ENCODE measurements at places on chromosomes 13 and 19.

DNA sequence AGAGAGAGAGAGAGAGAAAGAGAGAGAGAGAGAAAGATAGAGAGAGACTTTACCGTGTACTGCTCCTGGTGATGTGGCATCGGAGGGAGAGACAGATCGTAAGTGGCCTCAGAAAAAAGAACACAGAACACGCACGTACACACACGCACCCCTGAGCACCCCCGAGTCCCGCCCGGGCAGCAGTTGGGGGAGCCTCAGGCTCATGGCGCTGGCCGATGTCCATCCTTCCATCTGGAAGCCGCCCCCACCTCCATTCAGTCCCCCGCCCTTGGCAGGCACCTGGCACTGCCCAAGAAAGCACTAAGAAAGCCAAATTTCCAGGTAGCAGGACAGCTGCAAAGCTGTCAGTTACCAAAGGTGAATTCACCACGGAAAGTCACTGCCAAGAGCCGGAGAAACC, 116.9 kb downstream of the IER2 start:
- no peak for ATAC-seq

- no peak for ATAC-seq
Observed at GRCh38 chr13:109715902-109716301, 70.5 kb downstream of the IRS2 start.

DNA sequence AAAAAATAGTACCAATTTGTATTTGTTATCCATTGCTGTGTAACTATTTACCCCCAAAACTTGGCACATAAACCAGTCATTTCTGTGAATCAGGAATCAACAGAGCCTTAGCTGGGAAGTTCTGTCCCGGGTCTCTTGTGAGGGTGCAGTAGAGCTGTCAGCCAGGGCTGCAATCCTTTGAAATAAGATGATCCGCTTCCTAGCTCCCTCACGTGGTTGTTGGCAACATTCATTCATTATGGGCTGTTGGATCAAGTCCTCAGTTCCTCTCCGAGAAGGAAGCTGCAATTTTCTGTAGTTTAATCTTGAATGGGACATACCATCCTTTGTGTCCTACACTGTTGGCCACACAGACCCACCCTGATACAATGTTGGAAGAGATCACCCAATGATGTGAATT, 277.2 kb downstream of the SUCLA2 start:
- ATAC-seq: no peak

GRCh38 chr19:10417541-10418234, 2.6 kb upstream of the PDE4A start:
- no peak for ATAC-seq

- ATAC-seq: no peak
Observed at GRCh38 chr19:31096935-31097545, 252.2 kb downstream of the TSHZ3 start.

DNA sequence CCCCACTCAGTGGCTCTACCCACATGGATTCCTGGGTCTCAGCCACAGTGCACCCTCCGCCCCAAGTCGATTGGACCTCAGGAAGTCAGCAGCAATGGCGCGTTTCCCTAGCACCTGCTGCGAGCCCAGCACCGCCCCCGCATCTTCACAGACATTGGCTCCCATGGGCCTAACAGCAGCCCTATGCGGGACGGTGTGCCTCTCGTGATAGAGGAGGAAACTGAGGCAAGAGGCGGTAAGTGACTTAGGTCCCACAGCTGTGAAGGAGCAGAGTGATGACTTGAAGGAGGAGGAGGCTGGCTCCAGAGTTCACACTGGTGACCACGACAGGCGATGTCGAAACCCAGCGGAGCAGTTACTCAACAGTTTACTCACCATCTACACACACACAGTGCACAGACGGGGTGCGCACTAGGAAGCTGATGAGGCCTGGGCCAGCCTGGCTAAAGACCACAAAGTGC, 104.5 kb upstream of the SOX1 start:
- no peak for ATAC-seq

DNA sequence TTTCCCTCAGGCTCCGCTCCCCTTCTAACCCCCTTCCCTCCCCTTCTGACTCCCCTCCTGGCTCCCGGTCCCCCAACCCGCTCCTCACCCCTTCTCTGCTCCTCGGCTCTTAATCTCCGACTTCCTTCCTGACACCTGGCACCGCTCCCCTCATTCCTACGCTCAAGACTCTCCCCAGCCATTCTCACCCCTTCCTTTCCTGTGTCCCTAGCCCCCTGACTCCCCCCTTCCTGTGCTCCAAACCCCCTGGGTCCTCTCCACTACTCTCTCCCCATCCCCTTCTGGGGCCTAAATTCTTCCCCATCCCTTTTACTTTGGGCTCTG, 658 bp downstream of the CLPP start:
- peak; percentile 12 for ATAC-seq

GRCh38 chr13:110618167-110618566, 2.8 kb downstream of the NAXD start:
- no peak for ATAC-seq

DNA sequence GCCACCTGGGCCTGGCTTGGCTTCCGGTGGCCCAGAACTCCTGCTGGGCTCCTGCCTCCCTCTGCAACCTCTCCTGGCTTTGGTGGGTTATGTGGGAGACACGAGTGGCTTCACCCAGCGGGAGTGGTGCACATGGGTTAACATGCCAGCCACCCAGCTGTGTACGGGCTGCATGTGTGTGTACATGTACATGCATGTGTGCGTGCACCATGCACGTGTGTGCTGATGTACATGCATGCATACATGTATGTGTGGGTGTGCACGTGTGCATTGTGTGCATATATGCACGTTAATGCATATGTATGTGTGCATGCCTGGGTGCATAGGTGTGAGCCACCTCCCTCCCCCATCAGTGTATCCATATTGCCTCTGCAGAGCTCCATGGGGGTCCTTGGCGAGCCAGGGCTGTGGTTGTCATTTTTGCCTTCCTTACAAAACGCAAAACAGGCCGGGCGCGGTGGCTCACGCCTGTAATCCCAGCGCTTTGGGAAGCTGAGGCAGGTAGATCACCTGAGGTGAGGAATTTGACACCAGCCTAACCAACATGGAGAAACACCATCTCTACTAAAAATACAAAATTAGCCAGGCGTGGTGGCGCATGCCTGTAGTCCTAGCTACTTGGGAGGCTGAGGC, 12.5 kb downstream of the GNA11 start:
- ATAC-seq: no peak

DNA sequence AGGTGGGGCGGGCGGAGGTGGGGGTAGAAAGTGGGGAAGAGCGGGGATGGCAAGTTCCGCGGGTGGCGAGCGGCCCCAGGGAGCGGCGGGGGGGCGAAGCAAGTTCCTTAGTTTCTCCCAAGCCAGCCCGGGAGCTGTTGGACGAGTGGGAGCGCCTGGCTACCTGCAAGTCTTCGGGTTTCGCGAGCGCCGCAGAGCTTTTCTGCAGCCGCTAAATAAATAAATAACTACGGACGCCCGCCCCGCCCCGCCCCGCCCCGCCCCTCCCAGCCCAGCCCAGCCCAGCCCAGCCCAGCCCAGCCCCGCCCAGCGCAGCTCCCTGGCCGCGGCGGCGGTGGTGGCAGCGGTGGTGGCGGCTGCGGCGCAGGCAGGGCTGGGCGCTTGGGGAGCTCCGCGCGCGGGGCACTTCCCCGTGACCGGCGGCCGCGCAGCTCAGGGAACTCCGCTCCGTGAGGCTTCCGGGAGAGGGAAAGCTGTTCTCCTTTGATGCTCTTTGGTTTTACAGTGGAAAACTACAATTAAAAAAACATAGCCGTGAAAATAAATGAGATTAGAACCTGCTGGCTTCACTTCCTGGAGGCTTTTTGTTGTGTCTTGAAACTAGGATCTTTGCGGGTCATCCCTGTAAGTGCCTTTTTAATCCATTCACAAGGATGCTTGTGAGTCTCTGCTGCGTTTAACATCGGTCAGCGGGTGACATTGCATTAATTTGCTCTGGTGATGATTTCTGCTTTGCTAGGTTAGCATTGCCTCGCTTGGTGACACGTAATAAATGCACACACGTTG, at the start of gene UBE2L5:
Gene UBE2L5, plus strand, starts transcription at position 440 of the 786 bp plus-strand sequence. CDS start 5,498 bp downstream, outside the sequence.
- ATAC-seq: peak; percentile 87

DNA sequence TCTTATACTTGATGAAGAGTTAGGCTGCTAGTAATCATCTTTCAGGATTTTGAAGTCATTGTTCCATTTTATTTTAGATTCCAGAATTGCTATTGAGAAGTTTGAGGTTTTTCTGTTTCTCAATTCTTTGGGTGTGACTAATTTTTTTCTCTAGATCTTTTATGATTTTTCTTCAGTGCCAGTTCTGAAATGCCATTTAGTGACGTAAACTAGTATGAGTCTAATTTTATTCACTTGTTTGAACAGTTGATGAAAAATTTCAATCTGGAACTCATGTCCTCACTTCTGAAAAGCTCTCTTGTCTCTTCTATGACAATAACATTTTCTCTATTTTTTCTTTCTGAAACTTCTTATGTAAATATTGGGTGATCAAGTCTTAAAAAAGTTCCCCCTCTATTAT, 188.5 kb upstream of the HTR2A start:
- no peak for ATAC-seq

- no peak for ATAC-seq
Observed at GRCh38 chr19:35908973-35909683, 1.0 kb upstream of the TYROBP start.

DNA sequence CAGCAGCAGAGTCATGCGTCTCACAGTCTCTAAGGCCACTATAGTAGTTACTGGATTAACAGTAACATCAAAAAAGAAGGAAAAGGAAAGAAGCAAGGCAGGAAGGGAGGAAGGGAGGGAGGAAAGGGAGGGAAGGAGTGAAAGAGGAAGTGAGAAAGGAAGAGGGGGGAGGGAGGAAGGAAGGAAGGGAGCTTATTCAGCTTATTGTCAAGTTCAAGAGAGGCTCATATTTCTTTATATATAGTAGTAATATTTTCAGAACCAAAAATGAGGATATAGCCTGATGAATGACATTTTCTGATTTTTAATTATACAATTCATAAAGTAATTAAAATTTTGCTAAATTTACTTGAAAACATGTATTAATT, 17.7 kb upstream of the RUBCNL start:
- no peak for ATAC-seq

DNA sequence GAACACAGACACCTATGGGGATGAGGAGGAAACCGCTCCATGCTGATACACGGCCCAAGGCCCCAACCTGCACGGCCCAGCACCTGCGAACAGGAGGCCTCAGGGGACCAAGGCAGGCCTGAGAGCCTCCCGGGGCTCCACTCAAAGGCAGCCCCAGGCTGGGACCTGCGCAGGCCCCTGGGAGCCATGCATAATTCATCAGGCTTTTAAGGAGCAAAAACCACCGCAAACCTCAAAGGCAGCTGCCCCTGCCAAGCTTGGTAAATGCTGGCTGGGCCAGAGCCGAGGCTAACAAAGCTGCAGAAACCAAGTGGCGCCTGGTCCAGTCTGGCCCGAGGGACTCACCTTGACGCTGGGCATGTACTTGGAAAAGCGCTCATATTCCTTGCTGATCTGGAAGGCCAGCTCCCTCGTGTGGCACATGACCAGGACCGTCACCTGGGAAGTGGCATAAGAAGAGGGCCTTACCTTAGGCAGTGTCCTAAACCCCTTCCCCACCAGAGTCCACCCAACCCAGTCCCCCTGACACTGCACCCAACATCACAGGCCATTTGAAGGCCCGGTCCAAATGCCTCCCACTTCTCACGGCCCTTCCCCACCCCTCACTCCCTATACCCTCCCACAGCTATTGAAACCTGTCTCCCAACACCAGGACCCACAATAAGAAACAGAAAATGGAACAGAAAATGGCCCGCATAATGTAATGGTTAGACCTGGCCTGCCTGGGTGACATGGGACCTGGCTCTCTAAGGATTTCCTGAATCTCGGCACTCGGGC, 7.8 kb downstream of the DDX39A start:
- ATAC-seq: no peak

GRCh38 chr19:30362156-30362754, 9.9 kb upstream of the ZNF536 start:
- no peak for ATAC-seq

GRCh38 chr13:78832461-78832860, 173.5 kb upstream of the OBI1 start:
- ATAC-seq: no peak

- ATAC-seq: no peak
Observed at GRCh38 chr19:49570997-49571676, 9.2 kb downstream of the NOSIP start.

GRCh38 chr19:34475026-34475974, 6.3 kb upstream of the WTIP start:
- peak; percentile 93 for ATAC-seq

DNA sequence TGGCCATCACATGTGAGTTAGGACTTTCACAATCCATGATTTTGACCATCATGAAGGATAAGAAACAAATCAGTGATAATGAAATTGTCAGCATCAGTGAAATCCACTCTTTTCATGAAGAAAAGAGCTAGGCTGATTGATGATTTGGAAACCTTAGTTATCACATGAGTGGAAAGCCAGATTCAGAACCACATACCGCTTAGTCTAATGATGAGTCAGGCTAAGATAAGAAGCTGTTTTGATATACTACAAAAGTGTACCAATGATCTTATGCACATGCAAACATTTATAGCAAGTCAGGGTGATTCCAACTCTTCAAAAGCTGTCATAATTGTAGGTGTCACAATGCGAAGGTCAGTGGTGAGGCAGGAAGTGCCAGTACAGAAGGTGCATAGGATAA, 519.3 kb downstream of the GPC6 start:
- no peak for ATAC-seq

- ATAC-seq: no peak
Observed at GRCh38 chr19:27971869-27972268, 1241.1 kb downstream of the UQCRFS1 start.

DNA sequence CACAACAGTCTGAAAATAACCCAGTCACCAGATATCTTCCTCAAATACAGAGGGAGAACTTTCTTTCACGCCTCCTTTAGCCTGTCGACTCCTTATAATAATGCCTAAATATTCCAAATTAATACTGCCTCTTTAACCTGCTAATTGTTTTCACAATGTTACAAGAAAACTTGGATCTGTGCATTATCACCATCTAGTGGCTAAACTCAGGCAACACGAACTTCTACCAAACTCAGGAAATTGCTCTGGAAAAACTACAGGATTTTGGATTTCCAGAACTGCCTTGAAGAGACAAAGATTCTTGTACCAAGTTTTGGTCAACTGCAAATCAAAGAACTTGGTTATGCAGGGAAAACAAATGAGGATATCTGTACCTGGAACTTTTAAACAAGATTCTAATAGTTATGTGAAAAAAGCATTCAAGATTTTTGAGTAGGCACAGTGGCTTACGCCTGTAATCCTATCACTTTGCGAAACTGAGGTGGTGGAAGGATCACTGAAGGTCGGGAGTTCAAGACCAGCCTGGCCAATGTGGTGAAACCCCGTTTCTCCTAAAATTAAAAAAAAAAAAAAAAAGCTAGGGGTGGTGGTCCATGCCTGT, 10.8 kb downstream of the CLN5 start:
- no peak for ATAC-seq

GRCh38 chr13:111944171-111944583, 122.8 kb upstream of the SOX1 start:
- ATAC-seq: peak; percentile 19

DNA sequence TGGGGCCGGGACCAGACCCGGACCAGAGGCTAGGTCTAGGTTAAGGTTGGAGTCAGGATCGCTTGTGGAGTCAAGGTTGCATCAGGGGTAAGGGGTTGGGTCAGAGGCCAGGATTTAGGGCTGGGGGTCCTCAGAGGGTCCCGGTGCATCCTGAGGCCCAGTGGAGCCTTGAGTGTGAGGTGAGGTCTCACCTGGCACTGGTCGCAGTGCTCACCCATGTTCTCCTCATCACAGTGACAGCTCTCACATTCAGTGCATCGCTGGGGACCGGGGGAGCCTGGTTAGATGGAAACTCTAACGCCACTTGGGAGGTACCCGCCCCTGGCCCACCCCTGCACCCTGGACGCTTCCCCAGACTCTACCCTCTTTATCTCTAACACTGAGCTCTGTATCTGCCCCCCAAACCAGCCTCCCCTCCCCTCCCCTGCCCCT, 3.1 kb downstream of the HRC start:
- ATAC-seq: no peak

Measured in activated T-helper 17 cell treated with anti-CD3 and anti-CD28 coated beads, Interleukin-2, amount 50 U/mL, for 72 hours (primary cell).